ENCODE measurements at places on chromosomes 7 and 10.
A peak's percentile ranks its signal among the peaks of the same experiment; 100 is the strongest.

DNA sequence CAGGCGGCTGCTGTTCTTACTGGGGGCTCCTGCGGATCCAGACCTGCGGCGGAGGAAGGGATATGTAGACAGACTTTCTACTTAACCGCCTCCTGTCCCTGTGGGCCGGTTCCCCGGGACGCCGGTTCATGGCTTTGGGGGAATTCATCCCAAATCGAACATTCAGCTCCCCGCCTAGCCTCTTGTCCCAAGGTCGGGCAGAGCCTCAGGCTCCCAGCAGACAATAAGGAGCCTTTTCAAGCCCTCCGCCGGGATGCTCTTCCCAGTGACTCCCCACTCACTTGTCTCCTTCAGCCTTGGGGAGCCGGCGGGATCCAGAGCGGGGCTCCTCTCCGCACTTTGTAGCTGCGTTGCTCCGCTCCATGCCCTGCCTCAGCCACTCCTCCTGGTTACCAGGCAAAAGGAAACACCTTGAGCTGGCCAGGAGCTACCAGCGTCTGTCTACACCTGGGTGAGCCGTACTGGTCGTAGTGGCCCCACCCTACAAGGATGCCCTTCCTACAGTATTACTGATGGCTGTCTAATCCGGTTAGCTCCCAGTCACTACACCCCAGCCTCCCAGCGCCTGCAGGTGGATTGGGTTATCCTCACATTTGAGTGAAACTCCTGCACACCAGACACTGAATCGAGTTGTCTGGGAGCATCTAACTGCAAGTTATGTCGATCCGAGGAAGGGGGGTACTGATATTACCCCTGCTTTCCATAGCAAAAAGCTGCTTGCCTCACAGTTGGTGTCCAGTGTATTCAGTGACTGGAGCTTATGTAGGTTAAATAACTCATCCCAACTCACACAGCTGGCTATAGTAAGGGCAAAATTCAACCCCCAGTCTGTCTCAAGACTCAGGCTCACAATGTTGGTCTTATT, at the start of gene C10orf95:
TSS of gene C10orf95 (minus strand) at position 439 of the 865 bp plus-strand sequence. CDS start 450 bp downstream, outside the sequence.
- DNase-seq, result peak; percentile 38

DNA sequence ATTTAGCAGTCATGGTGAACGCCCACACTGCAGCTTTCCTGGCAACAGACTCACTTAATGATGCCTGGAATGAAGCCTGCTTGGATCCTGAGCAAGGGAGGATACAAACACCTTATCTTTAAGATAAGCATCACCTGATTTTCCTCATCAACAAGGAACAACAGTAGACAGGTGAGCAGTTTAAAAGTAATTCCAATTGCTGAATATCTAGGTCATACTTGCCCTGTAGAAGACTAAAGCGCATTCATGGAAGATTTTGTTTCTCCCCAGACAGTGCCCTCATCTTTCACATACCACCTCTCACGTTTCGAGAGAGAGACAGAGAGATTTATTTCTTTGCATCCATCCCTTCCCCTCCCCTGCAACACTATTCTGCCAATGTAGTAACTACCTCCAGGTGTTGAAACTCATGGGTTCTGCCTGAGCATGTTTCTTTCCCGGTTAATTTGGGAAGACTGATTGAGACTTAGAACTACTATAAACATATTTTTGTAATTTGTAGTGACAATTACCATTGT, 660.7 kb downstream of the PARD3 start:
- no peak for DNase-seq

DNA sequence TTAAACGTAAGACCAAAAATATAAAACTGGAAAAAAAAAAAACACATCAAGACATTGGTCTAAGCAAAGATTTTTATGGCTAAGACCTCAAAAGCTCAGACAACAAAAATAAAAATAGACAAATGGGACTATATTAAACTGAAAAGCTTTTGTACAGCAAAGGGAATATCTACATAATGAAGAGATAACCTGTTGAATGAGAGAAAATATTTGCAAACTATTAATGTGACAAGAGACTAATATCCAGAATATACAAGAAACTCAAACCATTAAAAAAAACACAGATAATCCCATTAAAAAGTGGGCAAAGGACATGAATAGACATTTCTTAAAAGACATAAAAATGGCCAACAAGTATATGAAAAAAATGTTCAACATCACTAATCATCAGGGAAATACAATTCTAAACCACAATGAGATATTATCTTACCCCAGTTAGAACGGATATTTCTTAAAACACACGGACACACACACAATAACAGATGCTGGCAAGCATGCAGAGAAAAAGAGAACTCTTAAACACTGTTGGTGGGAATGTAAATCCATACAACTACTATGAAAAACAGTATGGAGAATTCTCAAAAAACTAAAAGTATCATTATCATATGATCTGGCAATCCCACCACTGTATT, 28.8 kb downstream of the CNOT4 start:
- no peak for DNase-seq

DNA sequence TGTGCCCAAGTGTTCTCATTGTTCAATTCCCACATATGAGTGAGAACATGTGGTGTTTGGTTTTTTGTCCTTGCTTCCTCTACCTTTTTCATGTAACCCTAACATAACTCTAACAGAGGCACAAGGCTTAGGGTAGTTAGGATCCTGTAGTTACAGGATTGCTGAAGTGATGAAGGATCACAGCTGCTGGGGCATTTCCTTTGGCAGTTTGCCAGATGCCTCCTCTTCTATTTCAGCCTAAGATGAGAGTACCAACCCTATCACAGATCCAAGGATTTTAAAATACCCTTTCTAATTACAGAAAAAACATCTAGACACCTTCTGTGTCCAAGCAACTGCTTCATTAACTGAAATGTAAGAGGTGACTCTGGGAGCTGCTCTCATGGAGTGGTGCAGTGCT, 141.7 kb upstream of the COL1A2 start:
- DNase-seq, result peak; percentile 72
